ENCODE measurements at places on chromosomes 16 and 17. TPM values are rescaled to one million over a fixed set of nuclear protein-coding genes. Genes with fewer than 3 reads are reported as not detected.

Gene CDRT15
- total RNA-seq = not detected

Gene CHST4
- 0.19 TPM for total RNA-seq

Gene IGSF6
- not detected for total RNA-seq

Gene ADCY9
- total RNA-seq = 3.9 TPM

Gene MAF
- total RNA-seq = 7.9 TPM

- DNase-seq = peak; percentile 86
Measured at GRCh38 chr16:86563469-86564345, 2.9 kb upstream of the FOXC2 start.

DNA sequence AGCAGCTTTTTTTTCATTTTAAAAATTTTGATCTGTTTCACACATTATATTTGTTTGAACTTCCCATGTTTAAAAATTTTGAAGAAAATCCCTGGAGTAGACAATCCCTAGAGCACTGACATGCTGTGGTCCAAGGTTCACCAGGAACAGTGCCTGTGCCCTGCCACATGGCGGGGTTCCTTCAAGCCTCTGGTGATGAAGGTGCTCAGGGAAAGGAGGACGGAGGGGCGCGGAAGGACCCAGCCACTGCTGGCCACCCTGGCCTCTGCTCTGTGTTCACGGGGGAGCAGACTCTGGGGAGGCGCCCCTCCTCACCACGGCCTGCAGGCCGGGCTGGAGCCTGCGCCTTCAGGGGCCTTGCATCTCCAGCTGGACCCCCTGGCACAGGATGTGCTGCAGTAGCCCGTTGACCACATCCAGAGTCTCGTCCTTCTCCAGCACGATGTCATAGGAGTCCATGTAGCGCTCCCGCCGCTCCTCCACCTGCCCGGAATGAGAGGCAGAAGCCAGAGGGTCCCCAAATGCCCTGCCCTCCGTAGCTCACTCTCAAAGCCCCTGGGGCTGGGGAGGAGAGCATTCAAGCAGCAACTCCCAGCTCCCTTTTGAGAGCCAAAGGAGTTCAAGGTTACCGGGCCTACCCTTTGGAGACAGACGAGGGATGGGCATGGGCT is 10.7 kb downstream of the NT5C3B start:
- no peak for DNase-seq

- DNase-seq = no peak
Measured at GRCh38 chr17:71313866-71314265, 807.0 kb upstream of the SOX9 start.

DNA sequence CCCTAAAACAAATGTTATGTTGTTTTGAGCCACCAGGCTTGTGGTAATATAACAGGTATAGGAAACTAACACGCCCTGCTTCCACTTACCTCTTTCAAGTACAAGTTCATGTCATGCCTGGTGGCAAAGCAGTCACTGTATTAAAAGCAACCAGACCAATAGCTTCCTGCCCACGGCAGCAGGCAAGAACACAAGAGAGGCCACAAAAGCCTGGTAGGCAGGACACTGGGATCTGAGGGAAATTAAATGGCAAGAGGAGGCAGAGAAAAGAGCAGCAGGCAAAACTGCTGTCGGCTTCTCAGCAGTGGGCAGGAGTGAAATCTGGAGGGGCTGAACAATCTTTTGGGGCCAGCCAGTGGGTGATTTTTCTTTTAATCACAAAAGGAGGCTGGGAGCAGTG is 2.2 kb downstream of the CYTH1 start:
- no peak for DNase-seq

- DNase-seq = no peak
Measured at GRCh38 chr17:51014129-51014528, 106.5 kb downstream of the SPAG9 start.
